Gastroesophageal sphincter (tissue), 4 donors: ENCODE measurements at places on chromosomes 3 and 15.

GRCh38 chr3:170233530-170233929 is 11.3 kb downstream of the PRKCI start:
- H3K27ac ChIP-seq: peak overlapping the region; percentile 77
- H3K27me3 ChIP-seq: no peaks in the 10 kb centered on the region
- H3K4me3 ChIP-seq: no peak overlapping the region
- peaks cover 27% of the 10 kb centered on the region for H3K36me3 ChIP-seq

DNA sequence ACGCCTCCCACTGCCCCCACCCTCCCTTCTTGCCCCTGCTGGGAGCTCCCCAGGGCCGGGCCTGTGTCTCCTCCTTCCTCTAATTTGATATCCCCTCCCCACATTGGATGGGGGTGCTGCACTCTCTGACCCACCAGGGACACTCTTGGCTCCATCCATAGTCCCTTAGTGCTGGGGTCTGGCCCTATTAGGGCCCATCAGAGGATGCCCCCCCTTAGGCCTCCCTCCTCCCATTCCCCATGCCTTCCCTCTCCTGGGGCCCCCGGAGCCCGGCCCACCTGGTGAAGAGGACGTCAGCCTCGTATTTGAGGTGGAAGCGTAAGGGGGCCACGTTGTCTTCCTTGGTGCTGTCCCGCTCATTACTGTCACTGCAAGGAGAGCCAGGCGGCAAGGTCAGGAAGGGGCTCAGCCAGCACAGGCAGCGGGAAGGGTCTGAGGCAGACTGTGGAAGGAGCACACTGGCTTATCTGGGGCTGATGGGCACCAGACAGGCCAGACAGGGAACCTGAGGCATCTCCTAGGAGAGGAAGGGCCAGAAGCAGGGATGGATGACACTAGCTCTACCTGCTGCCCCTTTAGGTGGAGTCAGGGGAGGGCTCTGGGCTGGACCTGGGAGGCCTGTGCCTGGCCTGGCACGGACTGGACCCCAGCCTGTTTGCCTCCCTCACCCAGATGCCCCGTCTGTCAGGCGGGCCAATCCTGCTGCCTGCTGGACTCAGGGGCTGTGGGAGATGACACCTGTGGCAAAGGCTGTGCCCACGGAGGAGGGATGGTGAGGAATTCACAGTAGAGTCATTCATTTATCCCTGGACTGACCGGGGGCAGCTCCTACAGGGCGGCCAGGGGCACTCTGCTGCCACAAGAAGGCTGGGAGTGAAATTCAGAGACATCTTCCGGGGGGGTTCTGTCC is 36.2 kb downstream of the FEM1B start:
- H3K36me3 ChIP-seq: no peaks in the 10 kb centered on the region
- peaks cover 11% of the 10 kb centered on the region for H3K4me1 ChIP-seq
- H3K27ac ChIP-seq: no peak overlapping the region
- no peak overlapping the region for H3K4me3 ChIP-seq
- peaks cover 34% of the 10 kb centered on the region for H3K27me3 ChIP-seq
- no peak for ATAC-seq

- H3K4me3 ChIP-seq: no peak overlapping the region
- no peak overlapping the region for H3K27ac ChIP-seq
- ATAC-seq: no peak
- H3K4me1 ChIP-seq: peaks cover 7% of the 10 kb centered on the region
- H3K27me3 ChIP-seq: no peaks in the 10 kb centered on the region
These were observed 450.6 kb upstream of the TBL1XR1 start for GRCh38 chr3:177647876-177648275.

GRCh38 chr15:26201177-26201858 is 338.2 kb upstream of the ATP10A start:
- ATAC-seq: no peak
- H3K27ac ChIP-seq: no peak overlapping the region
- no peaks in the 10 kb centered on the region for H3K27me3 ChIP-seq
- H3K4me1 ChIP-seq: no peaks in the 10 kb centered on the region
- H3K36me3 ChIP-seq: no peaks in the 10 kb centered on the region
- no peak overlapping the region for H3K4me3 ChIP-seq

DNA sequence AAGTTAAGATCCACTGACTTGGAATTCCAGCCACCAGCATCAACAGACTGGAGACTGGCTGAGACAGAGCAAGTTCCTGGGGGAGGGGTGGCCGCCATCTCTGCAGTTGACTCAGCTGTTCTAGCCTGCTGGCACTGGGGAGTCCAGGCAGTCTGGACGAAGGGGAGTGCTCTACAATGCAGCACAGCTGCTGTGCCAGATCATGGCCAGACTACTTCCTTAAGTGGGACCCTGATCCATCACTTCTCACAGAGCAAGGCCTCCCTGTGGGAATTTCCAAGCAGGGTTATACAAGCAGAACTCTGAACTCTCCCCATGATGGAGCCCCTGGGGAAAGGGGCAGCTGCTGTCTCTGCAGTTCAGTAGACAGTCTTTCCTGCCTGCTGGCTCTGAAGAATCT is 35.2 kb downstream of the PYGO1 start:
- H3K4me1 ChIP-seq: no peaks in the 10 kb centered on the region
- peaks cover 5% of the 10 kb centered on the region for H3K36me3 ChIP-seq
- H3K4me3 ChIP-seq: no peak overlapping the region
- no peak overlapping the region for H3K27ac ChIP-seq
- peak; percentile 25 for ATAC-seq

- peak; percentile 91 for ATAC-seq
- peak overlapping the region; percentile 83 for H3K27ac ChIP-seq
- peak overlapping the region; percentile 70 for H3K4me3 ChIP-seq
- peaks cover 3% of the 10 kb centered on the region for H3K4me1 ChIP-seq
- no peaks in the 10 kb centered on the region for H3K36me3 ChIP-seq
These were observed 42.7 kb downstream of the EIF2AK4 start for GRCh38 chr15:39976291-39977274.

DNA sequence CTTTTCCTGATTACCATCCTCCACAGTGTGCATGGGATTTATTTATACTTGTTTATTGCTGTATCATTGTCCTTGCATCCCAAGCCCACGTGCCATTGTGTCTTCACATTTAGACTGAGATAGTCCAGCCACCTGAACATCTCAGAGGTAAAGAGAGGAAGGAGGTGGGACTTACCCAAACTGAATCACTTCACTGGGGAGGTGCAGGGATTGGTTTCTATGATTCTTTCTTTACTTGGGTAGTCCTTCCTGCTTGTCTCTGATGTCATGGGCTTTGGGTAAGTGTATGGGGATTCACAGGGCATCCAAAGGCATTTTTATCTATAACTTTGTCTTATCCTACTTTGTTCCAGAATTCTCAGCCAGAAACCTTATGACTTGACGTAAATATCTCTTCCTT is 141.5 kb upstream of the UMPS start:
- H3K27ac ChIP-seq: no peak overlapping the region
- peaks cover 13% of the 10 kb centered on the region for H3K27me3 ChIP-seq

GRCh38 chr15:100987143-100987542 is 68.0 kb downstream of the LRRK1 start:
- peaks cover 24% of the 10 kb centered on the region for H3K36me3 ChIP-seq
- H3K4me1 ChIP-seq: no peaks in the 10 kb centered on the region
- peak; percentile 86 for ATAC-seq

DNA sequence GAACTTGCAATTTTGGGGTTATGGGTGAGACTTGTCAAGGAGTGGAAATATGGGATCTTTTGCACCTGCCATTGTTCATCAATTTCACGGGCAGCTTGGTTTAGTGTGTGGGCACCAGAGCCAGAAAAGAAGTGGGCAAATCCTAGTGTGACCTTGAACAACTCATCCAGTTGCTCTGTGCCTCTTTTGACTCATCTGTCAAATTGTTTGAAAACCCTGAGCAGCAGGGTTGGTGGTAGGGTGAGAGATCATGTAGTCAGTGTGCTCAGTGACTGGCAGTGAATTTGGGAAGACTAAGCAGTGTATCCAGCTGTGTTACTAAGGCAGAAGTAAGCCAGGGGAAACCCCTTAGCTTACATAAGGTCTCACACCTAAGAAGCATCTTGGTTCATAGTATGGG is 293.0 kb upstream of the TRIM42 start:
- H3K4me1 ChIP-seq: no peaks in the 10 kb centered on the region
- no peaks in the 10 kb centered on the region for H3K36me3 ChIP-seq
- H3K27ac ChIP-seq: no peak overlapping the region
- no peak overlapping the region for H3K4me3 ChIP-seq
- no peaks in the 10 kb centered on the region for H3K27me3 ChIP-seq
- ATAC-seq: no peak

DNA sequence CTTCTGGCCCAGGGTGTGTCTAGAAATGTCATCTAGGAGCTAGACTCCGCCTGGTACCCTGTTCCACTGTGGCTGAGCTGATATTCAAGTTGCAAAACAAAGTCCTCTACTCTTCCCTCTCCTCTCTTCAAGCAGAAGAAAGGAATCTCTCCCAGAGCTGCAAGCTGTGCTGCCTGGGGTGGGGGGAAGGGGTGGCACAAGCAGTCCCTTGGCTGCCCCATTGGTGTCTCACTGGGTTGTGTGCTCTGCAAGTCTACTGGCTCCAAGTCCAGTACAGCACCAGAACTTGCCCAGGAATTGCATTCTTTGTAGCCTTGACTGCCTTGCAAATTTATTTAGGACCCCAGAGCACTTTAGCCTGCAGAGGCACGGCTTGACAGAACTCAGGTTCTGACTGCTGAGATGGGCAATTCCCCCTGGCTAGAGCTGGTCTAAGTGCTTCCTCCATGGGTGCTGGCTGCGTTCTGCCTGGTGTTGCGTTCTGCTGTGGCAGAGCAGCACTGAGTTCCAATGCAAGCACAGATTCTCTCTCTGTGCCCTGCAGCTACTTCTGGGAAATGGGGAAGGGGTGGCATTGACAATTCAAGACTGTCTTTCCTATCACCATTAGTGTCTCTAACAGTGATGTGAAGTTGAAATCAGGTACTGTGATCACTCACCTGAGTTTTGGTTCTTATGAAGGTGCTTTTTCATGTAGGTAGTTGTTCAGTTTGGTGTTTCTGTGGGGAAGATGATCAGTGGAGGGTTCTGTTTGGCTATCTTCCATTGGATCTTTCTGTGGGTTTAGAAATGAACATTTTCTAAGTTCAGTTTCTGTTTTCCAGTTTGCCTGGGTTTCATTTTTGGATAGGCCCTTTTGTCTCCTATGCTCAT is 39.5 kb downstream of the OXSR1 start:
- no peak overlapping the region for H3K4me3 ChIP-seq
- no peak for ATAC-seq
- no peaks in the 10 kb centered on the region for H3K27me3 ChIP-seq
- peaks cover 8% of the 10 kb centered on the region for H3K4me1 ChIP-seq
- H3K36me3 ChIP-seq: no peaks in the 10 kb centered on the region

GRCh38 chr15:22888120-22888859 is 49.8 kb downstream of the NIPA2 start:
- peak; percentile 40 for ATAC-seq
- peaks cover 79% of the 10 kb centered on the region for H3K36me3 ChIP-seq
- H3K27ac ChIP-seq: no peak overlapping the region
- H3K4me3 ChIP-seq: no peak overlapping the region
- H3K4me1 ChIP-seq: no peaks in the 10 kb centered on the region

GRCh38 chr3:73827725-73828211 is 203.0 kb upstream of the PDZRN3 start:
- H3K27me3 ChIP-seq: no peaks in the 10 kb centered on the region
- peak; percentile 34 for ATAC-seq
- no peak overlapping the region for H3K27ac ChIP-seq
- no peak overlapping the region for H3K4me3 ChIP-seq
- H3K36me3 ChIP-seq: no peaks in the 10 kb centered on the region

- H3K4me3 ChIP-seq: no peak overlapping the region
- no peak for ATAC-seq
- H3K27me3 ChIP-seq: no peaks in the 10 kb centered on the region
- no peak overlapping the region for H3K27ac ChIP-seq
These were observed 7.9 kb upstream of the GOLGA8B start for GRCh38 chr15:34591306-34591705.

DNA sequence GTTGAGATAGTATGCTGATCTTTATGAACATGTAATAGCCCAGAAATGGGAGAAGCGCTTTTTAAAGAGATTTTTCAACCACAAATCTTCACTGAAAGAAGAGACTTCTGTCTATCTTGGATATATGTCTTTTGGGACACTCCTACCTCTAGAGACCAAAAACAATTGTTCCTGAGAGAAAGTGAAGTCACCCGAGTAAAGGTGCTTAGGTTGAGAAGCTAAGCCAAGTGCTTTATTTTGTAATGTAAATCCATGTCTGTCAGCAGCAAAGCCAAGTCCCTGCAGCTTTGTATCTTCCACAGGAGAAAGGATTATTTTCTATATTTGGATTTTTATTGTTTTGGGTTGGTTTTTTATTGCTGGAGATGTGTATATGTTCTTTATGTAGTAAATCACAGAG is 32.1 kb upstream of the B3GALNT1 start:
- no peaks in the 10 kb centered on the region for H3K27me3 ChIP-seq
- no peak overlapping the region for H3K27ac ChIP-seq
- no peak for ATAC-seq
- H3K4me3 ChIP-seq: no peak overlapping the region
- H3K36me3 ChIP-seq: no peaks in the 10 kb centered on the region
- H3K4me1 ChIP-seq: no peaks in the 10 kb centered on the region

GRCh38 chr3:174859756-174860155 is 622 bp downstream of the NAALADL2 start:
- H3K27me3 ChIP-seq: no peaks in the 10 kb centered on the region
- H3K4me3 ChIP-seq: no peak overlapping the region
- no peak overlapping the region for H3K27ac ChIP-seq
- no peak for ATAC-seq
- H3K36me3 ChIP-seq: no peaks in the 10 kb centered on the region

GRCh38 chr15:40918799-40919392 is 10.2 kb upstream of the DLL4 start:
- H3K27me3 ChIP-seq: no peaks in the 10 kb centered on the region
- H3K4me1 ChIP-seq: no peaks in the 10 kb centered on the region
- no peak overlapping the region for H3K4me3 ChIP-seq

DNA sequence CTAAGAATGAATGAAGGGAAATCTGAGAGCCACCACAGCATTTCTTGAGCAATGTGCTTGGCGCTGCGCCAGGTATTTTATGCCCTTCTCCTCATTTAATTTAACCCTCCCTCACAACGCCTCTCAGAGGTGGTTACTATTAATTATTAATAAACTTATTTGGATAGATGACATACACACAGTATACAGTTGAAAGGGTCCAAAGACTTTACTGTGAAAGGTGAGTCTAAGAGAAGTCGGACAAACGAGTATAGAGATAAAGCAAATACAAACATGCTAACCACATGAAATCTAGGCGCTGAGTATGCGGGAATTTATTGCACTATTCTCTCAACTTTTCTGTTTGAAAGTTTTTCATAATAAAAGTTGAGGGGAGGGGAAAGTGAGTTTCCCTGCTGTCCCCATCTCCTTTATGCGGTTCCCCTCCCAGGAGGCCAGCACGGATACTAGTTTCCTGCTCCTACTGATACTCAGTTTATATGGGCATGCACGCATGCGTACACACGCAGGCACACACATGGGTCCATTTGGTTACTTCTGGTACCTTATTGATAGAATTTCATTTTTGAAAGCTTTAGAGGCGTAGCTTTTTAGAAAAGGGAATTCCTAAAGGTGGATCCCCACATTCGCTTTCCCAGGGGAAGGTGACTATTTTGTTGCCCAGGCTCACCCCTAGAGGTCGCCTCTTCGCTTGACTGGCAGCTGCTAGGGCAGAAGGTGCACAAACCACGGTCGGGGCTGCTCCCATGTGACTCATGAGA is 28.5 kb upstream of the KCTD6 start:
- peak; percentile 80 for ATAC-seq
- H3K27me3 ChIP-seq: no peaks in the 10 kb centered on the region
- H3K4me3 ChIP-seq: no peak overlapping the region
- no peaks in the 10 kb centered on the region for H3K4me1 ChIP-seq
- no peak overlapping the region for H3K27ac ChIP-seq
- H3K36me3 ChIP-seq: no peaks in the 10 kb centered on the region

- H3K36me3 ChIP-seq: no peaks in the 10 kb centered on the region
- H3K27me3 ChIP-seq: peaks cover 5% of the 10 kb centered on the region
- H3K4me1 ChIP-seq: no peaks in the 10 kb centered on the region
- H3K4me3 ChIP-seq: no peak overlapping the region
These were observed 17.9 kb upstream of the FAN1 start for GRCh38 chr15:30885814-30886213.

GRCh38 chr15:39416258-39416657 is 164.6 kb upstream of the THBS1 start:
- H3K27ac ChIP-seq: no peak overlapping the region
- H3K27me3 ChIP-seq: no peaks in the 10 kb centered on the region
- peaks cover 15% of the 10 kb centered on the region for H3K4me1 ChIP-seq
- H3K36me3 ChIP-seq: no peaks in the 10 kb centered on the region
